ENCODE measurements at places on chromosomes 6 and 20.

DNA sequence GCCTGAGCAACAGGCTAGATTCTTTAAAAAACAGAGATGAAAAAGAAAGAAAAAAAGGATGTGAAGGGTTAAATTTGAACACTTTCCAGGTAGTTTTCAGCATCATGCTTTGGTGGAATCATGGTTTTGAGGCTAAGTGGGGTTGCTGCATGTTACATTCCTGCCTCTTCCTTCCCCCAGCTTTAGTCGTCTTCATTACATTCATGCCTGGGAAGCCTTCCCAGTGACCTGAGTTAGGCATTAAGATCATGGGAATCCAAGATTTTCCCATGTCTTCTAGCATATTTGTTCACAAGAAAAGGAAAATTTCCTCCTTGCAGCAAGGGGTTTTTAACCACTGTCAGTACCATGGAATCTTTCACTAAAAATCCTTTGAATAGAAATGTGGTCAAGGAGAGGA lies 12.0 kb downstream of the TPX2 start:
- no peak for DNase-seq

GRCh38 chr6:44016131-44016870 lies 111.0 kb downstream of the MRPL14 start:
- DNase-seq, result no peak

DNA sequence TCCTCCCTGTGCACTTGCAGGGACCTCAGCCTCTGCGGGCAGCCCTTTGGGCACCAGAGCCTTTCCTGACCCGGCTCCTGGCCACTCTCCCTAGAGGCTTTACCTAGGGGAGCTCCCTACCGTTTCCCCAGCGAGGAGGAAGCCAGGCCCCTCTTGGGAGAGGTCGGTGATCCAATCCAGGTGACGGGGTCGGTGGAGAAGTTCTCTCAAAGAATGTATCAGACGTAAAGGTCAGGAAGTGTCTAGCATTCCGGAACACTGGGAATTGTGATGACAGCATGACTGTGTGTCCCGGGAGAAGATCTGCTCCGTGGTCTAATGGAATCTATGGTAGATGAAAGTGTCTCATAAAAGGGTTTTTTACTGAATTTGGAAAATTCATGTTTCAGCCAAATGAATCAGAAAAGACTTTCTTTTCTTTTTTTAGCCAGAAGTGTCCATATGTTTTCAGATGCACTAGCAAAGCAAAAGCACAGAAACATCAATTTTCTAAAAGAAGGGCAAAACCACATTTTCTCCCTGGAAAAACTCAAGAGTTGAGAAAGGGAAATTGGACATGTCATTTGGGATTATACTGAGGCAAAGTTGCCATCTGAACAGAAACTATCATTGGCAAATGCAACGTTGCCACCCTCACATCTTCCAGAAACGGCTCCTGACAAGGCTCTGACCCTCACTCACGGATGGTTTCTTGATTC lies 289.4 kb downstream of the THBS2 start:
- no peak for DNase-seq

- no peak for DNase-seq
These were observed 56.8 kb downstream of the KCNS1 start for GRCh38 chr20:45044084-45044573.
